ENCODE measurements at places on chromosomes 5 and 9.

DNA sequence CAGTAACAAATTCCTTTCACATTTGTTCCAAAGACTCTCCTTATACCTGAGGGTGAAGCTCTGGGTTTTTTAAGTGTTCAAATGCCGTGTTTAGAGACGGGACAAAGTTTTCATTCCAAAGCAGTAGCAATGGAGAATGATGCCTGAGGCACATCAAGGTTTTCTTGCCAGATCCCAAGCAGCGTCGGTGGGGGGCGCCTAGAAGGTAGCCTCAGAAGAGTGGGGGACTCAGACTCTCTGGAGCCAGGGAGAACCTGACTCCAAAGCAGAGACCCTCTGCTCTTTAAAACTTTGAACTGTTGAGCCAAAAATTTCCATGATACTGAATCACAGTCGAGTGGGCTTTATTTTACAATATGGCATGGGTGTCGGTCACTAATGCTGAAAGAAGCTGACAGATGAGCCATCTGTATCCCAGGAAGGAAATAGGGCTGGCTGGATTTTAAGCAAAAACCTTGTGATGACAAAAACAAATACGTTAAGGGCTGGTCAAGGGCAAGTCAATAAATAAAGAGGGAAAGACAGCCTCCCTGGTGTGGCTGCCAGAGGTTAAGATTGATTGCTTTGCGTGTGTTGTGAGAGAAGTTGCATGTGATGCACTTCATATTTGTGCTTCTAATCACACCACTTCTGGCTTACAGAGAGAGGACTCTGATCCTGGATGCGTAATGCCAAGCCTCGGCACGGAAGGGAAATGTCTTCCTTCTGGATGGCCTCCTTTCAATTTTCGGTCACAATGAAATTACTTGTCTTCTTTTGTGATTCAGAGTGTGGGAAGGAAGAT lies 161.1 kb upstream of the EFNA5 start:
- no peak for DNase-seq

DNA sequence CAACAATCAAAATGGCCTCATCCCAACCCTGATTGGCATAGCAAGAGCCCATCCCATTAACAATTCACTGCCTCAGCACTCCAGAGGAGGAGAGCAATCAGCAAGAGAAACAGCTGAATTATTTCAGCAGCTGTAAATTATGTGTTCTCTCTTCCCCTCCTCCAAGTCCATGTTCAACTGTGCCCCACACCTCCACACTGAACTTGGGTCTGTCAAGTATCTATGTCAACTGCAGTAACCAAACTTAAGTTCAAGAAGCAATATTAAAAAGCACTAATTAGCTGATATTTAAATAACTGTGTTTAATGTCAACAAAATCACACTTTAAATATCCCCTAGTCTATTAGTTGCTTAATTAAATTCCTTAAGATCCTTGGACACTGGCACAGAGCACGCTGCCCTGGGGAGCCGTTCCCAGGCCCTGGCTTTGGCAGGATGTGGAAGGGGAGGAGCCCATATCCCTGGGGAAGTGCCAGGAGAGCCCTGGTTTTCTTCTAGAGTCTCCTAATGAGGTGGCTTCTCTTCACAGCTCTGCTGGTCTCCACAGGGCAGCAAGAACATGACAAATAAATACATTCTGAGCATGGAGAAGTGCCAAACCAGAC lies 50.6 kb downstream of the SIL1 start:
- DNase-seq = no peak

GRCh38 chr5:168432903-168433302 lies 53.4 kb upstream of the RARS1 start:
- DNase-seq = no peak

DNA sequence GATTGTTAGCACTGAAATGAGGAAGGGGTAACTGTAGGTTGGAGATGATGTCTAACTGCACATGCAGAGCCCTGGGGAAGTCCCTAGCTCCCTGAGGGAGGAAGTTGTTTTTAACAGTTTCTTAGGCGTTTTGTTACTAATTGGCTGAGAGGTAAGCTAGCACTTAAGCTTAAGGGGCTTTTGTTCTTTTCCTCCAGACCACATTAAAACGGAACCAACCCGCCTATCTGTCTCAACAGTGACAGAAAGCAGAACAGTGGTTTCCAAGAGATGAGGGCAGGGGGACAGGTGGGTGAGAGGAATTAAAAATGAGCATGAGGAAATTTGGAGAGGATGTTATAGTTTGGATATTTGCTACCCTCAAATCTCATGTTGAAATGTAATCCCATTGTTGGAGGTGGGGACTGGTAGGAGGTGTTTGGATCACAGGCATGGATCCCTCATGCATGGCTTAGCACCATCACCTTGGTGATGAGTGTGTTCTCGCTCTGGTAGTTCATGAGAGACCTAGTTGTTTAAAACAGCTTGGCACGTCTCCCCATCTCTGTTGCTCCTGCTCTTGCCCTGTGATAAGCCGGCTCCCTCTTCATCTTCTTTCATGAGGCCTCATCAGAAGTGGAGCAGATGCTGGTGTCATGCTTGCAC lies 38.9 kb downstream of the LYRM7 start:
- no peak for DNase-seq

- no peak for DNase-seq
These were observed 141.9 kb downstream of the CDK5RAP2 start for GRCh38 chr9:120438111-120438510.

- no peak for DNase-seq
These were observed 126.5 kb downstream of the MYO10 start for GRCh38 chr5:16809395-16810207.

GRCh38 chr9:78677326-78677725 lies 380.4 kb downstream of the PSAT1 start:
- DNase-seq = no peak

DNA sequence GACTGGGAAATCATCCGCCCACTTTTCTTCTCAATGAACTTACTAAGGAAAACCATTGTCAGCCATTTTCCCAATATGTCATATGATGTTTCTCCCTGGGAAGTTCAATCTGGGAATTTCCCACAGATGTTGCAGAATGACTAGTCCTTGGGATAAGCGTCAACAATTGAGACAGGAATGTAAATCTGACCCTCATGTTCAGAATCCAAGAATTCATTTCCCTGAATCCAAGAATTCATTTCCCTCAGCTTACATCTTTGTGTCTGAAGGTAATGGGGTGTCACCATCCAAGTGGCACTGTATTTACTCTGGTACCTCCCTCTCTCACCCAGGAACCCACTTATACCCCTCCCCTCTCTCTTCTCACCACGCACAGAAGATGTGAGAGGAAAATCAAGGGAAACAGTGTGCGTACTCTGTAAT lies 7.4 kb downstream of the KLF9 start:
- DNase-seq = no peak

GRCh38 chr9:71721855-71722254 lies 46.5 kb downstream of the CEMIP2 start:
- no peak for DNase-seq

- peak; percentile 75 for DNase-seq
These were observed 134.8 kb downstream of the KCNIP1 start for GRCh38 chr5:170638454-170639220.

- no peak for DNase-seq
These were observed 49.2 kb upstream of the NEK6 start for GRCh38 chr9:124208571-124208970.

DNA sequence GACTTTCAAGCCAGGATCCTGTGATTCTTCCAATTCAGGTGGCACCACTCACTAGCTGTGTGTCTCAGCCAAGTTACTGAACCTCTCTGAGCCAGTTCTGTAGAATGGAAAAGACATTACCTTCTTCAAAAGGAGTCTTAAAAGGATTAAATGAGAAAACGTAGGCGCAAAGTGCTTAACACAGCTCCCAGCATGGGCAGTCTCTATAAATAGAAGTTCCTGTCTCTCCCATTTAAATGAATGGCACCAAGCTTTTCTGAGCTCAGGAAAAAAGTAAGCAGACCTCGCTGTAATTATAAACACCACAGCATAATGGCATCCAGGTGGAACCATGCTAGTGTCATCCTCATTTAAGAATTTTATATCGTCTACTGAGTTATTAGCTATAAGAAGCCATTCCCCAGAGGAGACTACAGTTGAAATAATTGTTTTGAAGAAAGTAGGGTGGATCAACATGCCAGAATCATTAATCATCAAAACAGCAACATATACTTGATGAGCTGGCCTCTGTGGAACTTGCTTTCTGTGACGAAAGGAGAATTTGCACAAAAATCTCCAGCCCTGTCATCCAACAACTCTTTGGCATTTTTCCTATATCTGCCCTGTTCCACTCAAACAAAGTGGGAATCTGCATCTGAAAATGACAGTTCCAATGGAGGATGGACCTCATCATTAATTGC lies 188.9 kb downstream of the SPOCK1 start:
- DNase-seq = no peak

DNA sequence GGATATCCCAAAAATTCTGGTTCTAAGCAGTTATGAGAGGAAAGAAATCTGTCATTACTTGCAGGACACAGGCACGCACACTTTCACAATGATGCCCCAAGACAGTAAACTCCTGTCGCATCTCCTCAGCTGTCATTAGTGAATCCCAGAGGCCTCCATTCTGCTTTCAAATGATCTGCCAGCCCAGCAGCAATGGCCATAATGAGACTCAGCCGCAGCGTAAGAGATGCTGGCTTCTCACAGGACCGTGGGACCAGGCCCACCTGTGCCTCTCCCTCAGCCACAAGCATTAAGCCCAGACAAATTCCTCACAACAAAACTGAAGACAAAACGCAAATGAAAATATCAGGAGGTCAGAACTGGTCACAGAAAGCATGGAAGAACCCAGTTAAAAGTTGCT lies 98.0 kb upstream of the VLDLR start:
- DNase-seq = no peak

- no peak for DNase-seq
These were observed 218.1 kb downstream of the AOPEP start for GRCh38 chr9:94944626-94945025.

- DNase-seq = no peak
These were observed 3.5 kb upstream of the ZNF618 start for GRCh38 chr9:113872485-113873143.

DNA sequence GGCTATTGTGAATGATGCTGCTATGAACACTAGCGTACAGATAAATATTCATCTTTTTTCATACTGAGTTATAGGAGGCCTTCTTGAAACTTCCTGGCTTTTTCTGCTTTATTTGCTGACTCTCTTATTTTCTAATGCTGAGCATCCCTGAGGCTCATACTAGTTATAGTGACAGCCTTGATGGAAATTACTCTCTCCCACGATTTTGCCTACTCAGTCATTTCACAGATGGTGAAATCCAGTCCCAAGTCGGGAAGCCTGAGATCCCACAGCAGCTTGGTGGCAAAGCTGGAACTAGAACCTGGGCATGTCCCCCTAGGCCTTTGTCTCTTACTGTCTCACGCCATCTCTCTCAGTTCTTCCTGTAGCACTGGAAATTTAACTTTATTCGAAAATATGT lies 22.4 kb downstream of the NANS start:
- peak; percentile 72 for DNase-seq

- no peak for DNase-seq
These were observed 25.1 kb upstream of the CD180 start for GRCh38 chr5:67221487-67222242.

- DNase-seq = peak; percentile 84
These were observed 738.6 kb upstream of the ZNF608 start for GRCh38 chr5:125484742-125485641.

GRCh38 chr5:55402199-55402598 lies 94.4 kb downstream of the MTREX start:
- DNase-seq = no peak

GRCh38 chr9:35948901-35949318 lies 9.0 kb downstream of the OR2S2 start:
- DNase-seq = no peak

DNA sequence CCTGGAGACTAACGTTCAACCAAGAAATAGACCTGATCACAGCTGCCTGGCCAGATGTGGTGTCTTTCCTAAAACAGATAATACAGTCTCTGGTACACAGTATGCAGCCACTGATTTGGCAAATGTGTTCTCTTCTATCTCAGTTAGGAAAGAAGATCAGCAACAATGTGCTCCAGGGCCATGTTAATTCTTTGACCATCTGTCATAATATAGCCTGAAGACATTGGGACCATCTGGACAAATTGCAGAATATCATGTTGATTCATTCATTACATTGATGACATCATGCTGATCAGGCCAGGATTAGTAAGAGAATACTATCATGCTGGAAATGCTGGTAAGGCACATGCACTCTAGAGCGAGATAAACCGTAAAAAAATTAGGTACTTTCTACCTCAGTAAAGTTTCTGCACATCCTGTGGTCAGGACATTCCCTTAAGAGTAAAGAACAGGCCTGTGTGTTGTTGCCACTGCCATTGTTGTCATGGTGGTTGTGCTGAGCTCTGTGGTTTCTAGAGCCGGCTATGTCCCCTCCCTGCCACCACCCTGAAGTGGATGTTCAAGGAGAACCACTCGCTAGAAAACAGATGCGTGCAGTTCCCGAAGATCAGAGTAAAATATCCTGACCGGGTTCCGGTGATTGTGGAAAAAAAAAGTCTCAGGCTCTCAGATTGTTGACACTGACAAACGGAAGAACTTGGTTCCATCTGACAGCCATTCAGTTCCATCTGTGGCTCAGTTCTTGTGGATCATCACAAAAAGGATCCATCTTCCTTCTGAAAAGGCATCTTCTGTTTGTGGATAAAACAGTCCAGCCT lies 6.4 kb upstream of the JMY start:
- DNase-seq = no peak

GRCh38 chr9:79670269-79670961 lies 98.7 kb downstream of the TLE4 start:
- DNase-seq = no peak

GRCh38 chr5:62465985-62466925 lies 53.7 kb downstream of the IPO11 start:
- DNase-seq = no peak

GRCh38 chr5:76193635-76194034 lies 110.5 kb downstream of the SV2C start:
- no peak for DNase-seq

GRCh38 chr5:126801992-126802294 lies 25.0 kb downstream of the LMNB1 start:
- DNase-seq = no peak

DNA sequence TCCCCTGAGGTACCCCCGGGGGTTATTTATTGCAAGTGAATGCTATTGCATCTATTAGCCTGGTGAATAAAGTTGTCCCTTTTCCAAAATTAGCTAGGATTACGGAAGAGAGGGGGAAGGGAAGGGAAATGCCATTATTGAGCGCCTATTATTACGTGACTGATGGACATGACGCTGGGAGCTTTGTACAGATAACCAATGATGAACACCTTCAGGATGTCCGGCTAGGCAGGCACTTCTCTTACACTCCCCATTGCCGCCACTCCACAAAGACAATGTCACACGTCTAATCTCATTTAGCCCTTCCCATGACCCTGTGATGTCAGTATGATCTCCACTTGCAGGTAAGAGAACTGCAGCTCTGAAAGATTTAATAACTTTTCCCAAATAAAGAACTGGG lies 9.4 kb downstream of the GABRP start:
- DNase-seq = no peak

DNA sequence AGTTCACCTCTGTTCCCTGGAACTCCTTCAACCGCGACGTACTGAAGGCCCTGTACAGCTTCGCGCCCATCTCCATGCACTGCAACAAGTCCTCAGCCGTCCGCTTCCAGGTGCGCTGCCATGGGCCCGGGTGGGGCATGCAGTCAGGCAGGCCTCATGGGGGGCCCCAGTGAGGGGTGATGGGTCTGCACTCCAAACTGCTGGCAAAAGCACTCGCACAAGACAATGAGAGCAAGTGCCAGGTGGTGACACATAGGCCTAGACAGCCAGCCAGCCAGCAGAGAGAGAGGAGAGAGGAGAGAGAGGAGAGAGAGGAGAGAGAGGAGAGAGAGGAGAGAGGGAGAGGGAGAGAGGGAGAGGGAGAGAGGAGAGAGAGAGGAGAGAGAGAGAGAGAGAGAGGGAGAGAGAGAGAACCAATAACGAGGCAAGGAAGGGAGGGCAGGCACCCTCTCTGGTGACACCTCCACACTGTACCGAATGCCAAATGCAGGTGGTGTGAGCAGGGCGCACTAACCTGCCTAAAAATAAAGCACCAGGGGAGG lies 21.0 kb downstream of the DBH start:
- DNase-seq = no peak
